ENCODE measurements at places on chromosomes 2 and 18. TPM values are rescaled to one million over a fixed set of nuclear protein-coding genes. Genes with fewer than 3 reads are reported as not detected.

Gene POLE4
- total RNA-seq: 12.9 TPM

Gene SP3
- 91.1 TPM for total RNA-seq

Gene HYCC2
- total RNA-seq: 31.5 TPM

Gene IL18RAP
- not detected for total RNA-seq

Gene CRYBA2
- not detected for total RNA-seq

Gene ABCG5
- total RNA-seq: not detected

Gene MYCN
- total RNA-seq: 3.2 TPM

Gene HOXD13
- not detected for total RNA-seq

Gene SP9
- total RNA-seq: not detected

Gene GALR1
- total RNA-seq: not detected

Gene CHST9
- not detected for total RNA-seq

Gene HJURP
- 42.0 TPM for total RNA-seq

Gene STPG4
- total RNA-seq: 0.13 TPM

Gene FSHR
- total RNA-seq: not detected

Gene RESP18
- not detected for total RNA-seq
